ENCODE measurements at places on chromosomes 6 and 20.

DNA sequence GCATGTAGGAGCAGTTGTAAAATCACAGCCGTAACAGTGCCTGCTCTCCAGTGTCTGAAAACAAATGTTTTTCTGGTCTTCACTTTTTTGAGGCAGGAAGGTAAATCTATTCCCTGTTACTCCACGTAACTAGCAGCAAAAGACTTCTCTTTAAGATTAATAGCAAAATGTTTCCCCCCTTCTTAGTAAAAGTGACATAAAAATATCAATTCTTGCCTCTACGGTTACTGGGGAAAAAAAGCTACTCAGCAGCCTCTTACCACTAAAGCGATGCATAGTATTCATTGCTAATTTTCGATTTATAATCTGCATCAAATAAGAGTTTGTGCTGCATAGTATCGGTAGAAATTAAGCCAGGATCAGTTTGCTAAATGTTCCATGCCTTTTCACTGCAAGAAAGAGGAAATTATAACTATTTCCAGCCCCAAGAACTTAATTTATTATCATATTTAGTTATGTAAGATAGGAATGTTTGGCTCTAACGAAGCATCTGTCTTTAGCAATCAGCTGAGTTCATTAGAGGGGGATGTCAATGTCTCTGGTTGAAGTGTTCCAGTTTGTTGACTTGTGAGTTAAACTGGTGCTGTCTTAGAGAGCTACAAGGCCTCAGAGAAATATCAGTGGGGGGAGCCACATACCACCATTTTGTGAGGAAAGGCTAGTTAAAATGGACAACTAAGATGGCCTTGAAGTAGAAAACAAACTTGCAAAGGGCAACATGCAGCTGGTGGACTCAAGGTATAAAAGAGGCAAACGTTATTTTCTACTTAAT, 617 bp upstream of the TSPYL1 start:
- no peak for DNase-seq

DNA sequence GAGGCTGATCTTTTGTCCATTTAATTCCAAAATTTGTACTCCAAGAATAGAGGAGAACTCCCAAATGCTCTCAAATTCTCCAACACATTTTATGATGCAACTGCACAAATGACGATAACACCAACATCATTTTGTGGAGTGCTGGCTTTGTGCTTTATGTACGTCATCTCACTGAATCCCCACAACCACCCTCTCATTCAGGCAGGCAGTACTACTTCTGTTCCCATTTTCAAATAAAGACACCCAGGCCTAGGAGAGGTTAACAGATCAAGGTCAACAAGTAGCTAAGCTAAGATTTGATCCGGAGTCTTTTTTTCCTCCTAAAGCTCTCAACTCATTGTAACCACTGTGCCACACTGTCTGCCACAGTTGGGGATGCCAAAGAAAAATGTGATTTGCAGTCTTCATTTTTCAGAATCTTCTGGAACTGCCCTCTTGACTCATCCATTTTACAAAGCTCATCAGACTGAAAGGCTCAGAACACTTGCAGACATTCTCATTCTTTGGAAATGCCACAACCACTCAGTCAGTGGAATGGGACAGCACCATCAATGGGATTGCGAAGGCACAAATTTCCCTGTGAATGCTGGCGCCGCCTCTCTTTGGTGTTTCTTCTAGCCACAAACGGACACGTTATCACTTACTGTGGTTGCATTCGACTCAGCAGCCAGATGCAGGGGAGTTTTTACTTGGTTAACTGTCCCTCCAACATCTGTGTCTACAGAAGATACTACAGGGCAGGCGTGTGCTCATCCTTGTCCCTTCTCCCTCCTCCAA, 184.4 kb downstream of the GJA10 start:
- DNase-seq = no peak

GRCh38 chr20:10978713-10979112, 304.9 kb upstream of the JAG1 start:
- DNase-seq = no peak

GRCh38 chr20:25288291-25289181, 40.7 kb downstream of the PYGB start:
- no peak for DNase-seq

DNA sequence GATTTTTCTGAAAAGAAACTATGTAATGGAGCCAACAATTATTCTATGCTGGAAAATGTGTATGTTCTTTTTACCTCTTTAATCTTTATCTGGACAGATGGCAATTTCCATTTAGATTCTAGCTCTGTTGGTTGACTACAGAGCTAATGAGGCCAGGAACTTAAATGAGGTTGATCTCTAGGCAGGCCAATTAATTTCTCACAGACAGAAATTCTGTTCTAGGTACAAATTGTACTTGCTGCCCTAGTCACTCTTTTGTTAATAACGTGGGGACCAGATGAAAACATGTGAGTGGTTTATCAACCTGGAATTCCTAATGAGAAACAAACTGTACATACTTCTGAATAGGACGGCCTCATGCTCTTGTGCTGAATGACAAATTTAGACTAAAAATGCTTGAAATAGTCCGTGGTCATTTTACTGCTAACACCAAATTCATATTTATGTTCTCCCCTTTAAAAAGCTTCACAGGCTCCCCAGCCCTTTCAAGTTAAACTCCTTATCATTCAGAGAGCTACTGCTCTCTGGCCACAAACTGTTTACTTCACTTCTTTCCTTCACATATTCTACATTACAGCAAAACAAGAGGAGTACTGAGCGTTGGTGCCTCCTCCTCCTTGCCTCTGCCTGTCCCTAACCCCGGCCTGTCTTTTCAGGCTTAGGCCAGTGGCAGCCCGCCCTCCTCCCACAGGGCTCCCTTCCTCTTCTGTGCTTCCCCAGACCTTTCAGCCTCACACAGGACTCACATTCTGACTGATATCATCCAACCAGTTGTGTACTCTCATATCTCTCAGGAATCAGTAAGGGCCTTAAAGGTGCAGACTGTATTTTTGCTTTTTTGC, 41.4 kb downstream of the DTNBP1 start:
- no peak for DNase-seq

GRCh38 chr6:139762587-139763031, 388.2 kb upstream of the CITED2 start:
- no peak for DNase-seq

DNA sequence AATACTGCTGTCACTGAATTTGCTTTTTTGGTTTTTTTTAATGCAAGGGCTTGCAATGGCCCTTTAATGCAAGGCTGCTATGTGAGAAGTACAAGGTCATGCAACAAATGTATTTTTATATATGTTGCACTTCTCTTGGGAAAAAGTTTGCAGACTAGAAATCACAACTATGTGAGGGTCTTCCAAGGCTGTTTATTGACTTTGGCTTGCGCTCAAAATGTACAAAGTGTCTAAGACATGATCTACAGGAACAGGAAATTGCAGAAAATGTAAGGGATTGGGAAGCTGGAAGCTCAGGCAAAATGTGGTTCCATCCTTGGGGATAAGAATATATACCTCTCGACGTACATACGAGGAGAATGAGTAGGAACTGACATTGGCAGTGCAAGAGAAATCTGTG, 92.2 kb upstream of the F13A1 start:
- DNase-seq = no peak

GRCh38 chr20:46088409-46089166, 1.2 kb downstream of the NCOA5 start:
- DNase-seq = no peak

GRCh38 chr6:52909131-52909530, 367 bp downstream of the GSTA3 start:
- no peak for DNase-seq

DNA sequence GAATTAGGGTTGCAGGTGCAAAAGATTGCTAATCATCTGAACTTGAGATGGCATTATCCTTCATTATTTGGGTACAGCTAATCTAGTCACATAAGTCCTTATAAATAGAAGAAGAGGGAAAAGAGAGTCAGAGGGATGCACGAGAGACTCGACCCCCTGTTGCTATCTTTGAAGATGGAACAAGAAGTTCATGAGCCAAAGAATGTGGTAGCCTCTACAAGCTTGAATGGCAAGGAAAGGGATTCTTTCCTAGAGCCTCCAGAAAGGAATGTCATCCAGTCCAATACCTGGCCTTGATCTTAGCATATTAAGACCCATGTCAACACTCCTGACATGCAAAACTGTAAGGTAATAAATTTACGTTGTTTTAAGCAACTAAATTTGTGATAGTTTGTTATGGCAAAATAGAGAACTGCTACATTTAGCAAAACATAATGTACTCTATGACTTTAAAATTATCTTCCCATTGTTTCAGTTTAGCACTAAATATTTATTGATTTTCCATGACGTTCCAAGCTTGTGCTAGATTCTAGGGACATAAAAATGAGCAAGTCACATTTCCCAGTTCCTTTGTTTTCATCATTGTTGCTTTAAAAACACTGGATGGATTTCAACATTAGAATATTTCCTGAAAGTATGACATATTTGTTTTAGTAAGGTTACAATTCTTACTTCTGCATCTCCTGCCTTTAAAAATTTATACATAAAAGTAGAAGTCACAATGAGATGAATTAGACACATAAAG, 12.7 kb downstream of the MANEA start:
- no peak for DNase-seq

DNA sequence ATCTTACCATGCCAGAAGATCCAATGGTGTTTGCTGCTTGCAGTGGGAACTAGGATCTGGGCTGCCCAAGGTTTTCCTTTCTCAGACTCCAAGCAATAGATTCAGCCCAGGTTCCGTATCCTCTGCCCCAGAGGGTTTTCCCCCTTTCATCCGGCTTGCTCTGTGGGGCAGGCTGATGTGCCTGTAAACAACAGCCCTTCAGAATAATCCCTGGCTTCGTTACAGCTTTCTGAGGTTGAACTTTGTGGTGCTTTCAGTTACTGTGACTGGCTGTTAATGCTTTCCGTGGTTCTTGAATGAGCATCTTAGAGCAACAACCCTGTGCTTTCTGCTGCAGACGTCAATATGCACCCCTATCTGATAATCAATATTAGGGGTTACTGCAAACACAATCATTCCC, 400.4 kb downstream of the BTBD3 start:
- no peak for DNase-seq

DNA sequence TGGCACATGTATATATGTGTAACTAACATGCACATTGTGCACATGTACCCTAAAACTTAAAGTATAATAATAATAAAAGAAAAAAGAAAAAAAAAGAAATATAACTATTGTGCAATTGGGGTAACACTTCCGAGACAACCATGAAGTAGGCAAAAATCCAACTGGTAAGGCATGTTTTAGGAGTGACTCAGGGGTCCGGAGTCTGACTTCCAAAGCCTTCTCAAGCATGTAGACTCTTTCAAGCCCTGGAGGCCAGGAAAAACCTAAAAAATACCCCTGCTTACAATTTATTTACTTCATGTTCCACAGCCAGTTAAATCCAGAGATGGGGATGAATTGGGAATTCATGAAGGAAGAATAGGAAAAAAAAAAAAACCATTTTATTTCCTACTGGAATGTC, 161.3 kb upstream of the PHACTR1 start:
- DNase-seq = no peak

DNA sequence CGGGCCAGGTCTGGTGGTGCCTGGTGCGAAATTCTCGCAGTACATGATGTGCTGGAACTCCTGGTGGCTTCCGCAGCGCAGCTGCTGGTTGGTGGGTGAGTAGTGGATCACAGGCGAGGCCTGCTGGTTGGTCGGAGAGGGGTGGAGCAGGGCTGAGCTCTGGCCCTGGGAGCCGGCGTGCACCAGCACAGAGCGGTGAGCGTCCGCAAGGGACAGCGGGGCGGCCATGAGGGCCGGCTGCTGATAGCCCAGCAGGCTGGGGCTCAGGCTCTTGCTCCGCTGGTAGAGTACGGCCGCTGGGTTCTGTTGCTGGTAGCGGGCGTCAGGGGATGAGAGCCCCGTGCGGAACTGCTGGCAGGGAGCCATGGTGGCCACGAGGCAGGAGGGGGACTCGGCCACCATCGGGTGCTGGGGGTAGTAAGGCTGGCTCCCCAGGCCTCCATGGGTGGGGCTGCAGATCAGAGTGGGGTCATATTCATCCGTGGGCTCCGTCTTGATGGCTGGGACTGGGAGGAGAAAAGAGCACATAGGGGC, 110.2 kb downstream of the NFATC2 start:
- DNase-seq = no peak

GRCh38 chr6:7431313-7431673, 41.7 kb downstream of the RIOK1 start:
- no peak for DNase-seq

DNA sequence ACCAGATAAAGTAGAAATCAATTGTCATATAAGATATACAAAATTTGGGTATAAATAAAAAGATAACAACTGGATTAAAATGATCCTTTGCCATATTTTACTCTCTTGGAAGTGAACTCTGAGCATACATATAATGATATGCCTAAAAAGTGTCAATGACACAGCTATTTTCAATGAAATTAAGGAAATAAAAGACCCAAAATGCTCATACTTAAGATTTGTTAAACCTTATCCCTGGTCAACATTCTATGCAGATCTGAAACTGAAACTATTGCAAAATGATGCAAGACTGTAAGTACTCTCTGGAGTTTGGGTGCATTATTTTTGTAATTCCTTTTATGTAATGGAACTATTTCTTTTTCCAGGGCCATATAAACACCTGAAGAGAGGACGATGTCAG, 119.0 kb upstream of the SGK1 start:
- no peak for DNase-seq

DNA sequence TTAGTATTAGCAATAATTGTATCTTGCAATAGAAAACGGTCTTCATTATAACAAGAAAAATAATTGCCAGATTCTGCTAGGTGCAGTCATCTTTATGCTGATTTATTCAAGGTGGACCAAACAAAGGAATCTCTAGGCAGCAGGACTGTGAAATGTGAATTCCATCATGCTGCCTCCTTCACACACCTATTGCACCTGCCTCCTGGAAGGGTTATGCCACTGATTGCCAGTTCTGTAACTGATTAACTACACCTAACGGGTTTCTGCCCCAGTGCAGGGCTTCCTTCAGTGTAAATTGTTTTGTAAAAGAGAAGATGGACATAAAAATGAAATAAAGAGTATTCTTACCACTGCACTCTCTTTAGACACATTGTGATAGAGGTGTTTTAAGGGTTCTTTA, 96.1 kb downstream of the FOXO3 start:
- no peak for DNase-seq

GRCh38 chr6:20302702-20303251, 90.5 kb upstream of the MBOAT1 start:
- no peak for DNase-seq

GRCh38 chr20:44142413-44142812, 44.6 kb downstream of the JPH2 start:
- no peak for DNase-seq

GRCh38 chr6:29667158-29667557, 10.3 kb downstream of the MOG start:
- DNase-seq = no peak

DNA sequence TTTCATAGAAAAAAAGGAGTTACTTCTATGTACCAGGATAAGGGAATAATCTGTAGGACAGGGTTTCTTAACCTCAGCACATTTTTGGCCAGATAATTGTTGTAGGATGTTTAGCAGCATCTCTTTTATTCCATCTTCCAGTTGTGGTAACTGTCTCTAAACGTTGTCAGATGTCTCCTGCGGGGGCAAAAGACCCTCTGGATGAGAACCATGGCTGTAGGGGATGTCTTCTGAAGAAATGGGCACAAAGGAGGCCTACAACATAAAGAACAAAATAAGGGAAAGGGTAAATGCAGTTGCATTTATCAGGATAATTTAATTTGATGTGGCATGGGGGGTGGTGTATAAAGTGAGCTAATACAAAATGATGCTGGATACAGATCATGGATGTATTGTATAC, 4.1 kb upstream of the FBXO5 start:
- no peak for DNase-seq

GRCh38 chr6:75268121-75268987, 16.2 kb downstream of the TMEM30A start:
- DNase-seq = no peak

Data from stimulated activated CD8-positive, alpha-beta memory T cell treated with anti-CD3 and anti-CD28 coated beads, Interleukin-4, amount 100 ng/mL, for 1 hour (primary cell).